ENCODE measurements at places on chromosomes 1 and 21. TPM values are rescaled to one million over a fixed set of nuclear protein-coding genes. Genes with fewer than 3 reads are reported as not detected.

Gene OR2T2
- 0.83 TPM for polyA plus RNA-seq

Gene LCE3D
- not detected for polyA plus RNA-seq

Gene TBX19
- 1.2 TPM for polyA plus RNA-seq

Gene SELL
- 39.2 TPM for polyA plus RNA-seq

Gene TMEM200B
- 0.34 TPM for polyA plus RNA-seq

Gene WNT3A
- not detected for polyA plus RNA-seq
